ENCODE measurements at places on chromosomes 1 and 21.

DNA sequence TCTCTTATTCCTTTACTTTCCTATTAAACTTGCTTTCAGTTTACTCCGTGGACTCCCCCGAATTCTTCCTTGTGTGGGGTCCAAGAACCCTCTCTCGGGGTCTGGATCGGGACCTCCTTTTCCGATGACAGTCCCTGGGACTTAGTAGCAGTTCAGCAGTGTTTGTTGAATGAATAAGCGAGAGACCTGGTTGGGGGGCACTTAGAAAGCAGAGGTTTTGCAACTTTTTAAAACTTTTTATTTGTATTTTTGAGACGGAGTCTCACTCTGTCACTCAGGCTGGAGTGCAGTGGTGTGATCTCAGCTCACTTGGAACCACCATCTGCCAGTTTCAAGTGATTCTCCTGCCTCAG, 2.1 kb upstream of the ANKRD65 start:
- no peak for DNase-seq

- DNase-seq: no peak
Observed at GRCh38 chr1:58487002-58487401, 59.5 kb downstream of the OMA1 start.

DNA sequence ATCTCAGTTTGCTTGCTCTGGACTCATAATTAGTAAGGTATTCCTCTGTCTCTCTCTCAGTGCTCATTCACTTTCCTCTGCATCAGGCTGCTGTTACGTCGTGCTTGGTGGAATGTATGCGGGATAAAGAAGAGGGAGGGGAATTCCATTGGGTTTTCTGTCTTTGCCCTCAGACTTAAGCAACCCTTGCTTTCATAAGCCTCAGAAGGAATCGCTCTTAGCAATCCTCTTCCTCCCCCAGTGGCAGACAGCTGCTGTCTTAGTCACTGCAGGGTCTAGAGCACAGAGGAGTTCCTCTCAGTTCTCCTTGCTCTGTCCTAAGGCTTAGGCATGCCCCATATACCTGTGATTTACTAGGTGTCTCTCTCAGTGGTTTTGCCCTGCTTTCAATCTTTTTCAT, 19.1 kb upstream of the NTMT2 start:
- DNase-seq: no peak

- DNase-seq: no peak
Observed at GRCh38 chr1:184541537-184542152, 154.8 kb downstream of the C1orf21 start.

DNA sequence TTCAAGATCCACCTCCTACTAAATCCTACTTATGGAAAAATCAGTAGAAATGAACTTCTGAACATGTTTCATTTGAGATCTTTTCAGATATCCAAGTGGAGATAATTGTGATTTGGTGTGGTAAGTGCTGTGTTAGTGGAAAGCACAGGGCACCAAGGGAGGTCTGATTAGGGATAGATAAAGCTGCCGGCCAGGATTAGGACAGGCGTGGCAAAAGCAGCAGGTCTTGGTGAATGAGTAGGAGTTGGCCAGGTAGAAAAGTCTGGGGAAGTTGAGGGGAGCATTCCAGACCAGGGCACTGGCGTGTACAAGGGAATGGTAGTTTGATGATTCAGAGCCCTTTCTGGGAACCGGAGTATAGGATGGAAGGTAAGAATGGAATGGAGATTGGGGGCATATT, 47.8 kb downstream of the AZIN2 start:
- DNase-seq: no peak

DNA sequence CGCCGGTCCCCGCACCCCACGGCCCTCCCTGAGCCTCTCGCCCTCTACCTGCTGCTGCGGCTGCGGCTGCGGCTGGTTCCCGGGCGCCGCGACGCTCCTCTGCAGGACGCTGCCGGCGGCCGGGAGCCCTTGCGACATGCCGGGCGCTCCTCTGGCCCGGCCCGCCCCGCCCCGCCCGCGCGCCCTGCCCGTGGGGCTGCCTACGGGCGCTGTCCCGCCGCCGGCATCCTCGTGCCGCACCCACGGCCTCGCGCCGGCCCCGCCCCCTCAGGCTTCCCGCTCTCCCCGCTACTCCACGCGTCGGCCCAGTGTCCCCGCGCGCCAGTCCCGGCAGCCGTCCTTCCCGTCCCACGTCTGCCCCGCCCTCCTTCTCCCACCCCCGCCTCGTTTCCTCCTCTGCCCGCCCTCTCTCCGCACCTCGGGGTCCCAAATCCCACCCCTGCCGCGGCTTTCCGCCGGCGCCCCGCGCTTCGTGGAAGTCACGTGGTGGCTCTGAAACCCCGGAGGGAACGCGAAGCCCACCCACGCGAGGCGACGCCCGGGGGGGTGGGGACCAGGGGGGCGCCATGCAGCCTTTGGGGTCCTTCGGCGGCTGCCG, at the start of gene BATF3:
BATF3 (minus strand) TSS at position 216 of the 598 bp plus-strand sequence; CDS start at position 138, 78 bp downstream.
- DNase-seq: peak; percentile 16

GRCh38 chr1:61424382-61424781, 300.6 kb downstream of the TM2D1 start:
- no peak for DNase-seq

DNA sequence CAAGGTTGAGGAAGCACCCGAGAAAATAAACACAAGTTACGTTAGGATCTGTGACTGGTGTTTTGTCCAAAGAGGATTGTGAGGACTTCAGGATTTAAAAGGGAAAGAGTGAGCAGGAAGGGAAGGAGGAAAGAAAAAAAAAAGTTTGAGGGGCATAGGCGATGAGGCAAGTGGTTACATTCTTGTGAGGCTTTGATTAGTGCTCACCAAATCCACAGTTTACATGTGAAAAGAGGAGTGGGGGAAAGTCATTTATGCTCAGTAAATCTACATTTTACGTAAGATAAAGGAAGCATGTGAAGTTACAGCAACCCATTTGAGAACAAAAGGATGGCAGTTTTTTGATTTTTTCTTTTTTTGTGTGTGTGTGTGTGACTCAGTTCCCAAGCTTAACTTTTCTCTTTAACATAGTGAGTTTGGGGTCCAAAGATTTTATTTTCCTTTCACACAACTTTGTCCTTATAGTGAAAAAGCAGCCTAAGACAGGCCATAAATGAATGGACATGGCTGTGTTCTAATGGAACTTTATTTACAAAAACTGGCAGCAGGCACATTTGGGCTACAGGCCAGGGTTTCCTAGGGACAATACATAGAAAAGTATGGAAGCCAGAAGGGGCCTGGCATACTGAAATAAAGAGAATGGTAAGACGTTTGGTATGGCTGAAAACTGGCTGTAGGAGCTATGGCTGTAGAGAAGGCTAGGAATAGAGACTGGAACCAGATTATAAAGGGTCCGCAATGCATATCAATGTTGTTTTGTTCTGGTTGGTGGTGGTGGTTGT, 121.7 kb downstream of the FGGY start:
- no peak for DNase-seq

DNA sequence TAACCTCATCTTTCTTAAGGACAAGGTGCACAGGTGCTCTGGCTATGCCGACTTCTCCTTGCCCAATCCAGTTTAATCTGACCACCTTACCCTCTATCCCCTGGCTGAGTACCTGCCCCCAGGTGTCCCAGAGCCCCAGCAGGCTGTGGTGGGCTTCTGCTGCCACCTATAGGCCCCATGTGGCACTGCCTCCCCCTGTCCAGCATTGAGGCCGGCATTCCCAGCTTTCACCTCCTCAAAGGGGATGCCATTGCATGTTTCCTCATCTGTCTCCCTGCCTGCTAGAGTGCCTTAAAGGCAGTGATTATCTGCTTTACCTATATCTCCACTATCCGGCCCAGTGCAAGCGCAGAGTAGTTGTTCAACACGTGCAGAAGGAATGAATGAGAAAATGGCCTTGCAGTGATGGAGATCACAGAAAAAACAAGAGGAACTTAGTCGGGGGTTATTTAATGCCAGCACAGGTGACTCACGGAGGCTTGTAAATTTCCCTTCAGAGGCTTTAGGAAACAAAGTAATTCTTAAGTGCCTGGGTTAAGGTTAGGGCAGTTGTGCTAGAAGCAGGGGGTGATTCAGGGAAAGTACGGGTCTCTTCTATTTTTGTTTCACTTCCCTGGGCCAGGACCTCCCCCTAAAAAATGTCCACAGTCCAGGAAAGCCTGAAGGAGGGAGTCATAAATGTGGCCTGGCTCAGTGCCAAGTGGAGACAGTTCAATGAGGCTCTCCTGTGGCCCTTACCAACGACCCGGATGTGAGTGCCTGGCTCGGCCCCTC, 131.8 kb upstream of the NGF start:
- DNase-seq: peak; percentile 9

DNA sequence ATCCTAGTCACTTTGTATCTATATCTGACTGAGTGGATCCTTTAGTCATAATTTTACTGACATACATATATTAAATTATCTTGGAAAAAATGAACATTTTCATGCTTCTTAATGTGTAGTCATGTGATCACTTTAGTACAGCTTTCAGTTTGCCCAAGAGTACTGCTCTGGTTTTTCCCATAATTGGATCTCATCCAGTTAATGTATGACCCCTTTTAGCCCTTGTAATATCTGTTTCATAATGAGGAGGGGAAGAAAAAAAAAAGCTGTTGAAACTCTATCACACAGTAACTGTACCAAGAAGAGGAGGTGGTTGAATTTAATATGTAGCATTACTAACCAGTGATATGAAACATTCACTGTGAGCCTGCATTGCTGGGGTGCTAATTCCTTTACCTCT, 328.7 kb downstream of the PTPRC start:
- DNase-seq: no peak

DNA sequence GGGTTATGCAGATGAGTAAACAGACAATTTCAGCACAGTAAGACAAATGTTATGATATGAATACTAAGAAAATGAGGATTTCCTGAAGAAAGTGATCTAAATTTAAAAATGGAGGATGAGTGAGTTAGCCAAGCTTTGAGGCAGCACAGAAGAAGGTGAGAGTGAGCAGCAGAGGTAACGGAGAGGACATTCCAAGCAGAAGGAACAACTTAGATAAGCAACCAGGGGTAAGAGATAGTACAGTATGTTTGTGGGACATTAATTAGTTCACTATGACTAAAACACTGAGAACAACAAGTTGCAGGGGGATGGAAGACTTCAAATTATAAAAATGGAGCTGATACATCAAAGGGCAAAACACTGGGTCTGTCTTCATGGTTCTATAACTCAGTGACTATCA, 22.8 kb downstream of the PRPF38A start:
- DNase-seq: no peak

DNA sequence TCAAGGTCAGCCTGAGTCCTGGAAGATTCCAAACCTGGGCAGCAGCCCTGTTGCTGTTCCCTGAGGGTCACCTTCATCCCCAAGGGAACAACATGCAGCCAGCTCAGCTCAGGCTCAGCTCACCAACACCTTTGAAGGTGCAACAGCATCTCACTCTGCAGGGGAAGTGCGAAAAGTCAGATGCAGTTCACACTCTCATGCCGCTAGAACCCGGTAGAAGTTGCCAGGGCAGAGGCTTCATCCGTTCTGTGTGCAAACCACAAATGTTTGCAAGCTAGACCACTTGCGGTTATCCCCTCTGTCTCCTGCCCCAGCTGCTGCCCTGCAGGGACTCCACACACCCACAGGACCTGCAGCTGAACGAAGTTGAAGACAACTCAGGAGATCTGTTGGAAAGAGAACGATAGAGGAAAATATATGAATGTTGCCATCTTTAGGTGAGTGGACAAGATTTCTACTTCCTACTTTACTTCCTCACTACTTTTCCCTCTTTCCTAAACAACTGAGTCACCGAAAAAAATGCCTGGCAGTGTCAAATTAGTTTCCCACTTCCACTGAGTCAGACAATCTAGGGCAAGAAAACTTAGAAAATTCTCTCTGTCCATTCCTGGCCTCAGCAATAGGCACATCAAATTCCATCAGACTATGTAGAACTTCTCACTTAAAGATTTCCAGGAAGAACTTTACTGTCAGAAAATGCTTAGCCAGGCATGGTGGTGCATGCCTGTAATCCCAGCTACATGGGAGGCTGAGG, 1.8 kb upstream of the FCRL6 start:
- no peak for DNase-seq

DNA sequence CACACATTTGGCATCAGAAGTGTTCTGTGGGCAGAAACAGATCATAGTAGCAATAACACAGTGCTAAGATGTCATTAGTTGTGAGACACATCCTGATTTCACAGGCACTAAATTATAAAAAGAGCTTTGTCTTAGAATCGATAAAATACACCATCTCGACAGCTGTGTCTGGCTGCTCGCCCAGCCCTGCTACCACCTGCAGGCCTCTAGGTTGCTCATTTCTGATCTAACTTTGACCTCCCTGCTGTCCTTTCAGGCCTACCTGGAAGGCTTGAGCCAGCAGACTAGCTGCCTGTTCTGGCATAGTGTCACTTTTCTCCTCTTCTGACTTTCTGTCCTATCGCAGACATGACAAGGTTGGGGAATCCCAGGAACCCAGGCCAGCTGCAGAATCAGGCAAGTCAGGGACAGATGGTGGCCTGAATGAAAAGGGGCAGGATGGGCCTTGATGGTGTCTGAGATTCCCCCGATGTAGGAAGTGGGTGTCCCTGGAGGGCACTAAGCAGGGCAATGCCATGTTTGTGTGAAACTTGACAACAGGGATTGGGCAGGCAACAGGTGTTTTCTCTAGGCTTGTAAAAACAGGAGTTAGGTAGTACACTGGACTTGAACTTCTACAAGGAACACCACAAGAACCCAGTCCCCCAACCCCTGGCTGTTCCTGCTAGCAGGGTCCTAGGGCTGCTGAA, 66.6 kb upstream of the RHOU start:
- DNase-seq: no peak

- DNase-seq: no peak
Observed at GRCh38 chr21:41680444-41681347, 86.2 kb downstream of the RIPK4 start.

DNA sequence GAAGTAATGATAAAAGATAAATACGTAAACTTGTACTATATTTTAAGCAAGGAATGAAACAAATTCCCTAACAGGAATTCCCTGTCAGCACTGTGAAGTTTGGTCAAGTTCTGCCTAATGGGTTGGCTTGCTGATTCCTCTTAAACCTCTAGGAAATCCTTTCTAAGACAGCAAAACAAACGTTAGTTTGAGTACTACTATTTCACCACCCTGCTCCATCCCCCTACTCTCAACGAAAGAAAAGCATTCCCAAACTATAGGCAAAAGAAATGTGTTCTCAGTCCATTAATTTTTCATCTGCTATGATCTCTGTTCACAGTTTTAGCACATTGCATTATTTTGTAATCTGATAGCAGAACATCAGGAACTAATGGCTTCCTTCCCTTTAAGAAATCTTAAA, 16.1 kb downstream of the SERPINC1 start:
- no peak for DNase-seq

- DNase-seq: no peak
Observed at GRCh38 chr1:35499652-35500176, 57.5 kb downstream of the KIAA0319L start.

GRCh38 chr1:96361271-96361856, 360.2 kb upstream of the PTBP2 start:
- DNase-seq: no peak

- DNase-seq: no peak
Observed at GRCh38 chr21:42397746-42398394, 2.0 kb upstream of the TMPRSS3 start.

GRCh38 chr1:164602480-164603093, 43.6 kb downstream of the PBX1 start:
- no peak for DNase-seq
